Small intestine (tissue), 16 donors: ENCODE measurements at places on chromosomes 3 and 15.

- no peak overlapping the region for H3K4me3 ChIP-seq
- no peaks in the 10 kb centered on the region for H3K27me3 ChIP-seq
- H3K4me1 ChIP-seq, result no peaks in the 10 kb centered on the region
- H3K27ac ChIP-seq, result no peak overlapping the region
Observed at GRCh38 chr15:55780292-55780691, 37.3 kb upstream of the PRTG start.

DNA sequence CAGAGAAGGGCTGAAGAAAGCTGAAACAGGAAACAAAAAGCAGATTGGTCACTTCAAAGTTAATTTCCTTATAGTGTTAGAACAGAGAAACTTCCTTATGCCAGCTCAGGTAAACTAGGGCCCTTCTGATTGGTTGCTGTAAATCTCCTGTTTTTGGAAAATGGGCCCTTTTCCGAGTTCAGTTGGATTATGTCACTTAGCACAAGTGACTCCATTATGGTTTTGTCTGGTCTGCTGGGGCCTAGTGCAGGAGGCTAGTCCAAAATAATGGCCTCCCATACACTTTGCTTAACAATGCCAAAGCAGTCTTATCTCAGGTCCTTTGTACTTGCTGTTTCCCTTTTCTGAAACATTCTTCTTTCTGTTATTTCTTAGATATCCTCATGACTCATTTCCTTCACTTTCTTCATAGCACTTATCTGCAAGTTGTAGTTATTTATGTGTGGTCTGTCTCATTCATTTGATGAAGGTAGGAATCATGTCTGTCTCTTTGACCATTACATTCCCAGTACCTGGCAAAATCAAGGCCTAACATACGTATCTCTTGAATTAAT lies 7.7 kb upstream of the DCP1A start:
- H3K4me3 ChIP-seq, result no peak overlapping the region
- no peak for DNase-seq
- H3K36me3 ChIP-seq, result no peaks in the 10 kb centered on the region
- no peak overlapping the region for H3K27ac ChIP-seq

GRCh38 chr15:40360015-40360414 lies 2.0 kb downstream of the DISP2 start:
- H3K4me1 ChIP-seq, result peaks cover 28% of the 10 kb centered on the region
- no peaks in the 10 kb centered on the region for H3K27me3 ChIP-seq
- peaks cover 23% of the 10 kb centered on the region for H3K36me3 ChIP-seq
- H3K4me3 ChIP-seq, result no peak overlapping the region
- DNase-seq, result no peak

DNA sequence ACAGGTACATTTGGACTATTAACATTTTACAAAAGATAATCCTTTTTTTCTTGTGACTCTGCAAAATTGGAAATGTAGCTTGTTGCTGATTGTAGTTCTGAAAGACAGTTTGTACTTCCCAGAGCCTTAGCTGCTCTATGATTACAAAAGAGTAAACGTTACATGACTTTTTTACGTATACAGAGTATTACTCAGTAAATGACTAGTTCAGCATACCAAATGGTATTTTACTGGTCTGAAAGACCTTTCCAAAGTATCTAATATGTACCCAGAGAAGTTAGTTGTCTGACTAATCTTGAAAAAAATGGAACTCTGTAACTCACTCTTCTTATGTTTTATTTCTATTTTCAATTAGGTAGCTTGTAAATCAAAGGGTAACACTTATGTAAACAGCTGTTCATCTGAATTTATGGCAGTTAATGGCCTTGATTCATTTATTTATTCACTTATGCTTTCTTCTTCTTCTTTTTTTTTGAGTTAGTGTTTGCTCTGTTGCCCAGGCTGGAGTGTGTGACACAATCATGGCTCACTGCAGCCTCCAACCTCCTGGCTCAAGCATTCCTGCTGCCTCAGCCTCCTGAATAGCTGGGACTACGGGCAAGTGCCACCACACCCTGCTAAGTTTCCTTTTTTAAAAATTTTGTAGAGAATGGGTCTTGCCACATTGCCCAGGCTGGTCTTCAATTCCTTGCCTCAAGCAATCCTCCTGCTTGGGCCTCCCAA lies 151.7 kb downstream of the C3orf38 start:
- no peak overlapping the region for H3K4me3 ChIP-seq
- peak; percentile 17 for DNase-seq
- no peaks in the 10 kb centered on the region for H3K27me3 ChIP-seq
- H3K4me1 ChIP-seq, result no peaks in the 10 kb centered on the region

DNA sequence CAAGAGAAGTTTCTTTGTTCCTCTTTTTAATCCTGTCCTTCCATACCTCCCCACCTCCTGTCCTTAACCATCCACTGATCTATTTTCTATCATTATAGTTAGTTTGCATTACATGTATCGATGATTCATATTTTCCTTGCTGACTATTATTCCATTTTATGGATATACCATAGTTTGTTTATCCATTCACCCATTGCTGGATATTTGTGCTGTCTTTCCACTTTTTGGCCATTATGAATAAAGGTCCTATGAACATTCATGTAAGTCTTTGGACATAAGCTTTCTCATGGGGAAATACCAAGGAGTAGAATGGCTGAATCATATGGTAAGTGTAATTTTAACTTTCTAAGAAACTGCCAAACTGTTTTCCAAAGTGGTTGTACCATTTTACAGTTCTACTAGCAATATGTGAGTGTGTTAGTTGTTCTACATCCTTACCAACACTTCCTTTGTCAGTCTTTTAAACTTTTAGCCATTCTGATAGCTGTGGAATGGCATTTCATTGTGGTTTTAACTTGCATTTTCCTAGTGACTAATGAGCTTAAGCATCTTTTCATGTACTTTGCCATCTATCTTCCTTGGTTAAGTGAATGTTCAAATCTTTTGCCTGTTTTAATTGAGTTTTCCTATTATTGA lies 11.7 kb downstream of the ATP6V1A start:
- peaks cover 8% of the 10 kb centered on the region for H3K36me3 ChIP-seq
- no peak overlapping the region for H3K27ac ChIP-seq
- no peak overlapping the region for H3K4me3 ChIP-seq

- H3K27ac ChIP-seq, result no peak overlapping the region
- no peak for DNase-seq
- H3K27me3 ChIP-seq, result no peaks in the 10 kb centered on the region
- H3K4me1 ChIP-seq, result no peaks in the 10 kb centered on the region
- H3K36me3 ChIP-seq, result peaks cover 2% of the 10 kb centered on the region
Observed at GRCh38 chr3:141969711-141970110, 93.3 kb downstream of the ATP1B3 start.

DNA sequence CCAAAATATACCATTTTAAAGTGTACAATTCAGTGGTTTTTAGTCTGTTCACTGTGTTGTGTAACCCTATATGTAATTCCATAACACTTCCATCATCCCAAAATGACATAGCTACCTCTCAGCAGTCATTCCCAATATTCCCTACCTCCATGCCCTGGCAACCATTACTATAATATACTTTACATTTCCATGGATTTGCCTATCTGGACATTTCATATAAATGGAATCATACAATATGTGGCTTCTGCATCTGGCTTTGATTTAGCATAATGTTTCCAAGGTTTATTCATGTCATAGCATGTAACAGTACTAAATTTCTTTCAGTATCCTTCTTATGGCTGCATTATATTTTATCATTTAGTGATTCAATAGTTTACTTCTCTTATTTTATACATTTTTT lies 25.3 kb downstream of the FAM98B start:
- no peaks in the 10 kb centered on the region for H3K4me1 ChIP-seq
- H3K27me3 ChIP-seq, result no peaks in the 10 kb centered on the region
- H3K36me3 ChIP-seq, result peaks cover 14% of the 10 kb centered on the region
- no peak overlapping the region for H3K27ac ChIP-seq
- no peak overlapping the region for H3K4me3 ChIP-seq
- no peak for DNase-seq

GRCh38 chr3:48219543-48219942 lies 3.8 kb upstream of the CAMP start:
- no peaks in the 10 kb centered on the region for H3K36me3 ChIP-seq
- H3K4me3 ChIP-seq, result no peak overlapping the region
- no peaks in the 10 kb centered on the region for H3K27me3 ChIP-seq
- H3K4me1 ChIP-seq, result no peaks in the 10 kb centered on the region
- H3K27ac ChIP-seq, result no peak overlapping the region

- no peak for DNase-seq
- no peak overlapping the region for H3K4me3 ChIP-seq
- no peak overlapping the region for H3K27ac ChIP-seq
- no peaks in the 10 kb centered on the region for H3K27me3 ChIP-seq
- no peaks in the 10 kb centered on the region for H3K4me1 ChIP-seq
- no peaks in the 10 kb centered on the region for H3K36me3 ChIP-seq
Observed at GRCh38 chr15:68536331-68537095, 42.3 kb upstream of the CORO2B start.

DNA sequence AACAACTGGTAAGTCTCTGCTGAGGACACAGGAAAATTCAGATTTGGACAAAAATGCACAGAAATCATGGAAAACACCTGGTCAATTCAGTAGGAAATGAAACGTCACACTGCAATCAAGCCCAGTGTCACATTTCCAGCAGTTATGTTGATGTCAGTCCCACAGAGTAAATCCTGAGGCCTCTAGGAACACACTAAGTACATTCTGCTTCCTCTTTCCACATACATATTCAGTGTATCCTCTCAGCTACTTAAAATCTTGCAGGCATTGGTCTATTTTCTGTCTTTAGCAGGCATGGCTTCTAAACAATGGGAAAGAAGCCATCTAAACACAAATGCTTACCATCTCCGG lies 207.8 kb downstream of the PLCL2 start:
- no peaks in the 10 kb centered on the region for H3K4me1 ChIP-seq
- no peak for DNase-seq
- H3K36me3 ChIP-seq, result no peaks in the 10 kb centered on the region
- no peaks in the 10 kb centered on the region for H3K27me3 ChIP-seq

DNA sequence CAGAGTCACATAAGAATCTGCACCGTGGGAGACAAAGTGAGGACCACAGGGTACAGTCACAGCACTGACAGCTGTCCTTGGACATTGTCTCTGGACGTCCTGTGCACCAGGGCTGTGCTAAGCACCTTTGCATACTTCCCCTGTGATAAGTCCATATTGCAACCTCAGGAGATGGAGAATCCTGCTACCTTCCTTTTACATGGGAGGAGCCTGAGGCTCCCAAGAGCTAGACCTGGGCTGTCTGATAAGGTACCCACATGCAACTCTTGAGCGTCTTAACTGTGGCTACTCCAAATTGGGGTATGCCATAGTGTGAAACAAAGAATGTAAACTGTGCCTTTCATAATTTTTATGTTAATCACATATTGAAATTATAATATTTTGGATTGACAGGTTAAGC lies 2.5 kb upstream of the FETUB start:
- H3K4me1 ChIP-seq, result no peaks in the 10 kb centered on the region
- no peak for DNase-seq
- no peak overlapping the region for H3K27ac ChIP-seq
- H3K36me3 ChIP-seq, result no peaks in the 10 kb centered on the region
- no peaks in the 10 kb centered on the region for H3K27me3 ChIP-seq

DNA sequence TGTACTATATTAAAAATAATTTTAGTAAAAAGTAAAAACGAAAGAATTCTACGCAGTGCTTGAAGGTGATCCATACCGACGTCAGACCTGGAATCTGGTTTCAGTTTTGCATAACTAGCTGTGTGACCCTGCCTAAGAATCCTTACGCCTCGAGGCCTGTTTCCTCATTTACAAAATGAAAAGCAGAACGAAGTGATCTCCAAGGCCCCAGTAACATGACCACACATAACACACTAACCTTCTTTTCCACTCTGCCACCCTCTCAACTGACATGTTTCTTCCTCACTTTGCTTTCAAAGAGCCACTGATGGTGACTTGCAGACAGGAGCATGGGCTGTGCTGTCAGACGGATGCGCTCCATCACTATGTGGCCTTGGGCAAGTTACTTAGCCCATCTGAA lies 4.8 kb downstream of the MESD start:
- peak; percentile 26 for DNase-seq
- H3K4me1 ChIP-seq, result no peaks in the 10 kb centered on the region
- H3K27ac ChIP-seq, result peak overlapping the region; percentile 2
- no peaks in the 10 kb centered on the region for H3K36me3 ChIP-seq
- no peak overlapping the region for H3K4me3 ChIP-seq
- no peaks in the 10 kb centered on the region for H3K27me3 ChIP-seq

DNA sequence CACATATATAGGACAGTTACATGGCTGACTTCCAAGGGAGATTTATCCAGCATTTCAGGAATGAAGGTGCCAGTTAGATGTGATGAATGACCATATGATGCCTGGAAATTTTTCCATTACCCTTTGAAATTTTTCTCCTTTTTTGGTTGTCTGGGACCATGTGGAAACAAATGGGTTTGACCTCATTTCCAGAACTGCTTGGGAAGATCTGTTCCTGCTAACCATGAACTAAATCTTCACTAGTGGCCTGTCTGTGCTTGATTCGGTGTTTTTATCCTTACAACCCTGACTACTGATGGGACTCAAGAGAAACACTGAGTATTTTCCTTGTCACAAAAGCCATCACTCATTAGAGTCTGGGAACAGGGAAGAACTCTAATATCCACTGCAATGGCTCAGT lies 409.4 kb downstream of the PDCD6IP start:
- H3K4me3 ChIP-seq, result no peak overlapping the region
- no peak overlapping the region for H3K27ac ChIP-seq
- no peaks in the 10 kb centered on the region for H3K27me3 ChIP-seq
- DNase-seq, result no peak
- peaks cover 11% of the 10 kb centered on the region for H3K4me1 ChIP-seq

DNA sequence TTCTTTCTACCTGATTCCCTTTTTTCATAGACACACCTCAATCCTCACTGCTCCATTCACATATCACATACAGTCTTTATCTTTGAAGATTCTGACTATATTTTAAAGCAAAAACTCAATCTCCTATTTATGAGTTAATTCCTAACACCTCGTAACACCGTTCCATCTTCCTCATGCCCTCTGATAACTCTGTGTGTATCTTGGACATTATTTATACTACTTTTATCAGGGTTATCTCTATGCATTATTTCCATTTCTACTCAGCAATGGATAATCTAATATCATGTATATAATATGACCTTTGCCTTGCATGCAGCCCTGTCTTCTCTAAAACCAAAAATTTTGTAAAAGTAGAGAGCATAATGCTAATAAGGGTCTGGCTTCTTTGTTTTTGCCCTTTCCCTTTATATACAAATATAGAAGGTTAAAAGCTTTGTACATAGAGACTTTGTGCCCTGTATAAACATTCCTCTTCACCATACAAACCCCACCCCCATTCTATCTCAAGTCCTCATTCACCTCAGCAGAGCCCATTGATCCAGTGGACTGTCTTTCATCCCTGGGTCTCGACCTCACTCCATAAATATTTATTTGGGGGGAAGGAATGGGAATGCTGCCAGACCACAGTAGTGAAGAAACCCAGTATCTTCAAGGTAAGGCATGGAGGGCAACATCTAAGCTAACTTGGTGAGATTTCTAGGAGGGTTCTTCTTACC lies 21.8 kb downstream of the TRIM42 start:
- H3K4me1 ChIP-seq, result no peaks in the 10 kb centered on the region
- no peak for DNase-seq
- H3K4me3 ChIP-seq, result no peak overlapping the region
